ENCODE measurements at places on chromosomes 7 and 10. TPM values are rescaled to one million over a fixed set of nuclear protein-coding genes. Genes with fewer than 3 reads are reported as not detected.

Gene WIPF3
- total RNA-seq, result 11.8 TPM

Gene CTAGE4
- total RNA-seq, result 6.2 TPM

GRCh38 chr7:134021836-134022235, 105.3 kb upstream of the LRGUK start:
- H3K36me3 ChIP-seq, result peaks cover 1% of the 10 kb centered on the region
- no peak overlapping the region for H3K4me3 ChIP-seq
- DNase-seq, result no peak
- no peaks in the 10 kb centered on the region for H3K4me1 ChIP-seq
- no peaks in the 10 kb centered on the region for H3K27me3 ChIP-seq

- no peaks in the 10 kb centered on the region for H3K27me3 ChIP-seq
- DNase-seq, result no peak
- no peaks in the 10 kb centered on the region for H3K4me1 ChIP-seq
- H3K4me3 ChIP-seq, result no peak overlapping the region
- no peak overlapping the region for H3K27ac ChIP-seq
Observed at GRCh38 chr7:132846086-132846485, 235.8 kb downstream of the CHCHD3 start.

DNA sequence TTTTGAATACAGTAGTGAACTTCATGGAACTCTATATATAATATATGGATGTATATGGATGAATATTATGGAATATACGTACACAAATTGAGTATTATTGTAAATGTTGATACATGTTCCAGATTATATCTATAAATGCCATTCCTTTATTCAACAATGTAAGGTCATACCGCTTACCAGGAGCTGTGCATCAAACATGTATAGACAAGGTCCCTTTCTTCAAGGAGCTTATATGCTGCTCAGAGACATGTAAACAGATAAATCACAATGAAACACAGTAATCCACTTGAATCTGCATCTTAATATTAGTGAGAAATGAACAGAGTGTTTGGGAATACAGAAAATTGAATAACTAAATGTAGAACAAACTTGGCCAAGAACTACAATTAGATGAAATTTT, 898 bp upstream of the SEM1 start:
- H3K4me1 ChIP-seq, result no peaks in the 10 kb centered on the region
- H3K4me3 ChIP-seq, result no peak overlapping the region
- DNase-seq, result no peak
- H3K36me3 ChIP-seq, result peaks cover 3% of the 10 kb centered on the region
- no peak overlapping the region for H3K27ac ChIP-seq

DNA sequence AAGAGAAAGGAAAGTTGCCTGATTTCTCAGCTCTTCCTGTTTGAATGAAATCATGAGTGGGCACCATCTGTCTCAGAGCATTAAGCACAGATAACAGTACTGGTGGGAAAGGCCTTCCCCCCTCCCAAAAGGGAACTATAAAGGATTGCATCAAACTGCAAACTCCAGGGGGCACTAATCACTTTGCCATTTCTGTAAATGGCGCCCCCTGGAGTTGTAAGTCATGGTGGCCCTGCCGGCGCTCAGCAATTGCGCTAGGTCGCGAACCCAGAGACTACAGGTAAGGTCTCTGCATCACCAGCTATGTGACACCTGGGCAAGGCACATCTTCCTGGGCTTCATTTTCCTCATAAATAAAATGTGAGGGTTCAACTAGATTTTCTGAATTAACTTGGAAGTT, 11.1 kb downstream of the LRRC4 start:
- H3K4me3 ChIP-seq, result no peak overlapping the region
- peak; percentile 70 for DNase-seq

Gene BLNK
- not detected for total RNA-seq

DNA sequence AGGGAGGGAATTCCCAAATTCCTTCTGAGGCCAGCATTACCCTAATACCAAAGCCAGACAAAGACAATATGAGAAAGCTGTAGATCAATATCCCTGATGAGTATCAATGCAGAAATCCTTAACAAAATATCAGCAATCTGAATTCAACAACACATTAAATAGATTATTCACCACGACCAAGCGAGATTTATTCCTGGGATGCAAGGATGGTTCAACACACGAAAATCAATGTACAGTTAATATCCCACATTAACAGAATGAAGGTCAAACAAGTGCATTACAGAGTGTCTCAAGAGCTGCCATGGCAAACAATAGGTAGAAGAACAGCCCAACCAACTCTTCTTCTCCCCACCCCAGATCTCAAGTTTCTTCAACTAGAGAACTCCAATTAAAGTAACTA, 6.1 kb downstream of the ECD start:
- H3K4me3 ChIP-seq, result no peak overlapping the region
- H3K27ac ChIP-seq, result no peak overlapping the region
- no peaks in the 10 kb centered on the region for H3K27me3 ChIP-seq
- no peak for DNase-seq
- peaks cover 43% of the 10 kb centered on the region for H3K36me3 ChIP-seq

DNA sequence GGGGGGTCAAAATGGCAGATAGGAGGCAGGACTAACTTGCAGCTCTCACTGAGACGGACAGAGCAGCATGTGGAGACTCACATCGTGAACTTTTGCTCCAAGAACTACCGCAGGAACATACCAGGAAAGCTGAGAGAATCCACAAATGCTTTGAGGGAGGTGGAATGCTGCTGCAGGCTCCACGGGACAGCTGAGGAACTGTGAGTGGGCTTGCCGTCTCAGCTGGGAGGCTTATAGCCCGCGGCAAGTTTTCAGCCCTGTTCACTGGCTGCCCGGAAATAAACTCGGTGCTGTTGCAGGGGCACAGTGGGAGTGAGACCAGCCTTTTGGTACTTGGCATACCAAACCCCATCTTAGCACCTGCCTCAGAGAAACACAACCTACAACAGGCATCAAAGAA, 19.1 kb upstream of the WDR11 start:
- H3K27ac ChIP-seq, result no peak overlapping the region
- H3K27me3 ChIP-seq, result no peaks in the 10 kb centered on the region
- DNase-seq, result no peak

DNA sequence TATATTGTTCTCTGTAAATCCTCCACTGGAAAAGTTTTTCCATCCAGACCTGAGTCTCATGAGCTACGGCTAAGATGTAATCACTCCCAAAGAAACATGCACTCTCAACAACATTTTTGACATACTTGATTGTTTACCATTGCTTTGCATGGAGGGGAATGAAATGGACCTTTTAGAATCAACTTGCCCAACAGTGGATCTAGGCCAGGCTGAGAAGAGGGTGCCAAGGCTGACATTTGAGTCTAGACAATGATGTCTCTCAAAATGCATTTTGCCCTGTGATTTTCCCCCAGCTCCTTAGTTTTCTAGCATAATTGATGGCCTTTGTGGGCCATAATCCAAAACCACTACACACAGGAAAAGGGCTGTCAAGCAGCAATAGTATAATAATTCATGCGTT, 297.9 kb upstream of the KLF6 start:
- no peak overlapping the region for H3K27ac ChIP-seq
- no peak for DNase-seq
- no peaks in the 10 kb centered on the region for H3K27me3 ChIP-seq
- H3K4me1 ChIP-seq, result peaks cover 8% of the 10 kb centered on the region
- H3K4me3 ChIP-seq, result no peak overlapping the region

DNA sequence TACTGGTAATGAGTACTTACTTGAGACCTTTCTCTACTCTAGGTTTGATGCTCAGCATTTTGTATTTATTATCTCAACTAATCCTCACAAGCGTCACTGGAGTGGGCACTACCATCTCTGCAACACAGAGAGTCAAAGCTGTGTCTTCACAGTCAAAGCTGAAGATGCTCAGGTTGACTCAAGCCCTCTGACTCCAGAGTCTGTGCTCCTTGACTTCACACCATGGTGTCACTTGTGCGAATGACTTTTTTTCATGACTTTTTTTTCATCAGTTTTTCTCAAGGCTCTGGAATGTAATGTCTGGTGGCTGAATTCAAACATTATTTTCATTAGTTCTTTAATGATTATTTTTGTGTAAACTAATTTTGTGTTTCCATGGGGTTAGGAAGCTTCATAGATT, 30.4 kb upstream of the TARP start:
- no peak overlapping the region for H3K27ac ChIP-seq
- H3K4me3 ChIP-seq, result no peak overlapping the region
- DNase-seq, result no peak

Gene TECPR1
- 15.6 TPM for total RNA-seq

DNA sequence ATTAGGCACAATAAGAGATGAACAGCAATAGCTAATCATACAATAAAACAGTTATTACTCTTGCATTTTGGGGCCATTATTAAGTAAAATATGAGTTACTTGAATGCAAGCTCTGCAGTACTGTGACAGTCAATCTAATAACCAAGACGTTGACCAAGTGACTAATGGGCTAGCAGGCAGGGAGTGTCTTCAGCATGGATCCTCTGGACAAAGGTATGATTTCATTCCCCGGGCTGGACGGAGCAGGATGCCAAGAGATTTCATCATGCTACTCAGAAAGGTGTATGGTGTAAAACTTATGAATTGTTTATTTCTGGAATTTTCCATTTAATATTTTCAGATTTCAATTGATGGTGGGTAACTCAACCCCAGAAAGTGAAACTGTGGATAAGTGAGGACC, 80.9 kb downstream of the SHH start:
- no peak overlapping the region for H3K27ac ChIP-seq
- no peaks in the 10 kb centered on the region for H3K27me3 ChIP-seq

GRCh38 chr10:77846718-77847311, 79.7 kb downstream of the DLG5 start:
- H3K4me1 ChIP-seq, result peaks cover 10% of the 10 kb centered on the region
- peak; percentile 84 for DNase-seq
- no peaks in the 10 kb centered on the region for H3K27me3 ChIP-seq

DNA sequence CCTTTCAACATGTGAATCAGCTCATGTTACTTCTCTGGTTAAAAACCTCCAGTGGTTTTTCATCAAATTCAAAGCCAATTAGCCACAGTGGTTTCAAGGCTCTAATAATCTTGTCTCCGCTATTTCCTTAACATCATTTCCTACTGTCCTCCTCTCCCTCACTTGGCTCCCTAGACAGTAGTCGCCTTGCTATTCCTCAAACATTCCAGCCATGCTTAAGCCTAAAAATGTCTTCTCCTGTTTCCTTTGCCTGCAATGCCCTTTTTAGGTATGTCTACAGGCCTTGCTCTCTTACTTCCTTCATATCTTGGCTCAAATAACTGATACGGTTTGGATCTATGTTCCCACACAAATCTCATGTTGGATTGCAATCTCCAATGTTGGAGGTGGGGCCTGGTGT, 779.4 kb upstream of the LRRN3 start:
- DNase-seq, result no peak
- H3K4me1 ChIP-seq, result no peaks in the 10 kb centered on the region
- no peak overlapping the region for H3K27ac ChIP-seq
- no peaks in the 10 kb centered on the region for H3K27me3 ChIP-seq
- no peak overlapping the region for H3K4me3 ChIP-seq
- H3K36me3 ChIP-seq, result peaks cover 26% of the 10 kb centered on the region

Gene TLX1
- not detected for total RNA-seq

GRCh38 chr10:46558392-46559185, 2.1 kb upstream of the GPRIN2 start:
- peak; percentile 26 for DNase-seq
- H3K27ac ChIP-seq, result no peak overlapping the region
- peaks cover 2% of the 10 kb centered on the region for H3K27me3 ChIP-seq
- no peak overlapping the region for H3K4me3 ChIP-seq
- peaks cover 4% of the 10 kb centered on the region for H3K4me1 ChIP-seq

DNA sequence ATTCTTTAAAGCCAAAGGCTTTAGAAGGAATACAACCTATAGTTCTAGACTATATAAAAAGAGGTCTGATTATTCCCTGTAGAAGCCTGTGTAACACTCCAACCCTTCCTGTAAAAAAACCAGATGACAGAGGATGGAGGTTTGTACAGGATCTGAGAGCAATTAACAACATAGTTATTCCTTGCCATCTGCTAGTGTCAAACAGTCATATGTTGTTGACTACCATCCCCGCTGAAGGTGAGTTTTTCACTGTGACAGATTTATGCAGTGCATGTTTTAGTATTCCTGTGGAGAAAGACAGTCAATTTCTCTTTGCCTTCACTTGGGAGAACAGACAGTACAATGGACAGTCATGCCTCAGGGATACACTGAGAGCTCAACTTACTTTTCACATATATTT, 19.0 kb upstream of the SLC26A4 start:
- no peaks in the 10 kb centered on the region for H3K4me1 ChIP-seq
- 0 out of 2 replicates have a peak, but pooled peaks cover 3% of the 10 kb centered on the region for H3K36me3 ChIP-seq
- no peak overlapping the region for H3K4me3 ChIP-seq
- no peak overlapping the region for H3K27ac ChIP-seq

Gene ELN
- total RNA-seq, result 0.55 TPM

Gene GRM3
- total RNA-seq, result 0.15 TPM

DNA sequence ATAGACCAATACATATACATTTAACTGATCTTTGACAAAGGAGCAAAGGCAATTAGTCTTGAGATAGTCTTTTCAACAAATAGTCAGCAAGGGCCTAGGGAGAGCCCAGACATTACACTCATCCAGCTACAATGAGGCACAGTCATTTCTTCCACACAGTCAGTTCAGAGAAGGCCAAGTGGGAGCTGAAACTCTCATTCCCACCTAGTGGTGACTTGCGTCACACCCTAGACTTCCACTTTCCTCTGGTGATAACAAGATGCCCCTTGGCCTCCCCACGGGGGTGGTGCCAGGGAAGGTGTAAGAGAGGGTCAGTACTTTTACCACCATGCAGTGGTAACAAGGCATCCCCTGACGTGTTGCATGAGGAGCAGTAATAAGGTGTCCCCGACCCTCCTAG, 8.0 kb downstream of the FRMPD2 start:
- H3K4me3 ChIP-seq, result no peak overlapping the region
- no peak for DNase-seq
- no peaks in the 10 kb centered on the region for H3K4me1 ChIP-seq
- no peaks in the 10 kb centered on the region for H3K27me3 ChIP-seq

DNA sequence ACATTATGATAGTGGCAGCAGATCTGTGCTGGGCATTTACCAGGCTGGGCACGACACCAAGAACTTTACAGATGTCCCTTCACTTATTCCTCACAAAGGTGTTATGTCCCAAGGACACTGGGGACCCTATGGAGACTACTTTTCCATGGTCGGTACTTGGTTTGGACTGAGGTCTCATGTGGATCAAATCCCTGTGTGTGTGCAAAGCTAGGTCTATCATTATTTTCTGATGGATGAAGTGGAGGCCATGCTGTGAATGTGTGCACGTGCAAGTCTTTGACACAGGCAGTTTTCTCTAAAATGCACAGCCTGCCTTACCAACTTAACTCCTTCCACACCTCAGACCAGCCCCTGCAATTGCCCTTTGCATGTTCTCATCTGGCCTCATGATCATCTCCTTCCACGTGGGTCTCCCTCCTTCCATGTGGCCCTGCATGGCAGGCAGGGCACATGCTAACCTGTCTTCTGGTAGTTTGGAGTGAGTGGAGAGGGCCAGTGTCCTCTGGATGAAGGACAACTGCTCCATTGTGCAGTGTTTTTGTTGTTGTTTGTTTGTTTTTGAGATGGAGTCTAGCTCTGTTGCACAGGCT, 16.0 kb upstream of the ZNF273 start:
- peaks cover 3% of the 10 kb centered on the region for H3K36me3 ChIP-seq
- no peak overlapping the region for H3K27ac ChIP-seq
- peaks cover 30% of the 10 kb centered on the region for H3K27me3 ChIP-seq
- peak; percentile 5 for DNase-seq

- no peaks in the 10 kb centered on the region for H3K27me3 ChIP-seq
- no peaks in the 10 kb centered on the region for H3K36me3 ChIP-seq
- no peak overlapping the region for H3K27ac ChIP-seq
- no peak overlapping the region for H3K4me3 ChIP-seq
Observed at GRCh38 chr10:60626037-60626436, 152.2 kb upstream of the CDK1 start.

Measured in H9 (cell line).